Activated CD4-positive, alpha-beta T cell treated with anti-CD3 and anti-CD28 coated beads, Interleukin-2, Interleukin-6, amounts not matched to agents 100 ng/mL and 50 ng/mL, durations not matched to agents 16 hours and 8 hours (primary cell): ENCODE measurements at places on chromosomes 2 and 18.

DNA sequence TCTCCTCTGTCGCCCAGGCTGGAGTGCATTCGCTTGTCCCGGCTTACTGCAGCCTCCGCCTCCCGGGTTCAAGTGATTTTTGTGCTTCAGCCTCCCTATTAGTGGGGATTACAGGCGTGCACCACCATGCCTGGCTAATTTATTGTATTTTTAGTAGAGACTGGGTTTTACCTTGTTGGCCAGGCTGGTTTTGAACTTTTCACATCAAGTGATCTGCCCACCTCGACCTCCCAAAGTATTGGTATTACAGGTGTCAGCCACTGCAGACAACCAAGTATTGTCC is 1.1 kb downstream of the RPS27A start:
- DNase-seq: no peak

- DNase-seq: no peak
Measured at GRCh38 chr18:31553800-31554199, 37.9 kb upstream of the TTR start.

DNA sequence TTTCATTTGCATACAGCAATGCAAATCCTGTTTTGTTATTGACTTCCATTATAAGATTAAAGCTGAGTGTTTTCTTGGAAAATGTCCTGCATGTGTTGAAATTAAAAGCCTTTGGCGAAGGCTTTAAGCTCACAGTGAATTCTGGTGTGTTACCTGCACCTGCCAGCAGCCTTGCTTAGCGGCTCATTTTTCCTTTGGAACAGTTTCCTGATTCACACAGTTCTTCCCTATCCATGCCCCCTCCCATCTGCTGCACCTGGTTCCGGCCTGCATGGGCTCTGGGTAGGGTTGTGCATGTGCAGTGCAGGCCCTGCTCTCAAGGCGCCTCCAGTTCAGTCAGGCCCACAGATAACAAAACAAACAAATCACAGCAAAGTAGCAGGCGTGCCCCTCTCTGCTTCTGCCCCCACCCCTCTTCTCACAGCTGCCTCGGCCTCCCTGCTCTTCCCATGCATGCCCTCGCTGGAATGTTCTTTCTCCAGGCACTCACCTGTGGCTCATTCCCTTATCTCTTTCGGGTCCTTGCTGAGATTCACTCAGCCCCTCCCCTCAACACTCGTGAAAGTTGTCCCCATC is 15.8 kb downstream of the MTCL1 start:
- DNase-seq: no peak

GRCh38 chr2:118593257-118593656 is 254.2 kb downstream of the EN1 start:
- DNase-seq: no peak

DNA sequence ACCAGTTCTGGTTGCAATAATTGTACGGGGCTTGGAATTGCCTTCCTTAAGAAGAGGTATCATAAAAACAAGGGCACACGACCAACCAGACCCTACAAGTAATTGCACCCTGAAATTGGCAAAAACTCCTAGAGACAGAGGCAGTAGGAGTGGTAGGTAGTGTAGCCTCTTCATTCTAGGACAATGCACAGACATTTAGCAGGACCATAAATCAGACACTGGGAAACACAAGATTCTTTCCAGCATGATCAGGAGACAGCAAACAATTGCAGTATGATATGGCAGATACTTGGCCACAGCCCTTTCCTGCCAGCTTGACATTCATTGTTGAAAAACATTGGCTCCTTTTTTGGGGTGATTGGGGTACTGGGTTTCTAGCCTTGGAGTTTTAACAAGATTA is 186.6 kb upstream of the PIK3C3 start:
- no peak for DNase-seq

DNA sequence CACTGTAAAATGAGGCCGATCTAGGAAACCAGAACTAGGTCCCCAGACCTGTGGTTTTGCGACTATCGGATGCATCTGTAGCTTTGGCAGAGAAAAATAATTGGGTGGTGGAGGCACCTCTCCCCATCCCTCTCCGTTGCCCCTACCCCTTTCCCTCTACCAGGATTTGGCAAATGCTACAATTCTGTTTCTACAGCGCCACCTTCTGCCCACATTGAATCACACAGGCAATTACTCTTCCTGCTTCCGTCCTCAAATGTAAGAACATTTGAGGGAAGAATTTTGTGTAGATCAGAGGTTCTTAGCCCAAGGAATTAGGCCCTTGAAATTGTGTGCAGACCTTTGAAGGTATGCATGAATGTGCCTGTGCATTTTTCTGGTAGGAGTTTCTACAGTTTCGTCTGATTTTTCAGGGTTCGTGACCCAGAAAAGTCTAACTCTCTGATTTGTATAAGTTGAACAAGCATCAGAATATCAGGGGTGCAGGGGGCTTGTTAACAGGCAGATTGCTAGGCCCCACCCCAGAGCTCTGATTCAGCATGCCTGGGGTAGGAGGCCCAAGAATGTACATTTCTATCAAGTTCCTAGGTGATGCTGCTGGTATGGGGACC is 11.2 kb downstream of the ATP6V1B1 start:
- DNase-seq: peak; percentile 68

GRCh38 chr18:7604361-7604760 is 37.2 kb downstream of the PTPRM start:
- no peak for DNase-seq

GRCh38 chr2:29706171-29706720 is 215.1 kb downstream of the ALK start:
- DNase-seq: no peak

DNA sequence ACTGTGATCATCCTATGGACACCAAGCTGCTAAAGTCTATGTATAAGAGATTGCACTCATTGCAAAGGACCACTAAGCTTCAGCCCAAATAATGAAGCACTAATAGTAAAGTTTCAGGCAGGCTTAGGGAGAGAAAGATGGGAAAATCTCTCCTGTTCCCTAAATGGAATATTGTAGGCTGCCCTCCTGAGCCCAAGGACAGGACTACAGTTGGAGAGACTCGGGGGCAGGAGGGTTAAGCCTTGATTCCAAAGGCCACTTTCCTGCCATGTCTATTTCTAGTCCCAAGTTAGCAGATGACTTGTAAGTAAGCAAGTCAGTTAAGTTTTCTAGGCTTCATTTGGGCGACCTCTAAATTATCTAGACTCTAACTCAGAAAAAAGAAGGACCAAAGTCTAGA is 9.0 kb downstream of the TMEM247 start:
- no peak for DNase-seq

- DNase-seq: peak; percentile 86
Measured at GRCh38 chr18:13266218-13267100, 47.9 kb downstream of the LDLRAD4 start.

GRCh38 chr2:23436346-23437098 is 51.5 kb downstream of the KLHL29 start:
- DNase-seq: peak; percentile 44

DNA sequence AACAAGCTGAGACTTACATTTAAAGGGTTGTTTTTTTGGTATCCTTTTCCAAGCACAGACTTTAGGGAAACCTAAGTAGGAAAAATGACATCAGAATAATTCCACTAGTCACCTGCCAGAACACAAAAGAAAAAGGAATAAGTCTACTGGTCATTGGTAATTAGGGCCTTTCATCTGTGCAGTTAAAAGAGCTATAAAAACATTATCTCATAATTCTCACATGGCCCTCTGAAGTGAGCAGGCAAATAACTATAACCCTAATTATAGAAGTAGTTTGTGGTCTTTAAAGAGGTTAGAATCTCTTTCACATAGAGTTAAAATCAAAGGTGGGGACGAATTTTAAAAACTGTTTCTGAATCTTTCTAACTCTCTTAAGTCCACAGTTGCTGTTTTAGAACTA is 111.1 kb upstream of the B3GNT2 start:
- no peak for DNase-seq

DNA sequence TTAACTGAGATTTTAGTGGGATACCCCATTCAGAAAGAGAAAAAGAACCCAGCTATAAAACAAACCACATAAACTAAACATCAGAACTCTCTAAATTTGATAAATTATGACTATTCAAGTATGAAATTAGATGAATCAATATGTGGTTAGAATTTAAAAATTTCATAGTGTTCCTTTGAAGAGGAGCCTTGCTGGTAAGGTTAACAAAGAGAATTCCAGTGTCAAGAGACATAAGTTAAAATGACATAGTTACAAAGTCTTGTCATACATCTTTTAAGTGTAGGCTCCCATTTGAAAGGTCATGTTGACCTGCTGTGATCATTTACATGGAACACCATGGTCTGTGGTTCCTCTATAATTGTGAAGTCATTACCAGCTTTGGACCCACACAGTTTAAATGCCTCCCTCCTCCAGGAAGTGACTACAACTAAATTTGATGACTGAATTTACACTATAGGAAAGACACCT is 231.6 kb upstream of the ETAA1 start:
- no peak for DNase-seq

DNA sequence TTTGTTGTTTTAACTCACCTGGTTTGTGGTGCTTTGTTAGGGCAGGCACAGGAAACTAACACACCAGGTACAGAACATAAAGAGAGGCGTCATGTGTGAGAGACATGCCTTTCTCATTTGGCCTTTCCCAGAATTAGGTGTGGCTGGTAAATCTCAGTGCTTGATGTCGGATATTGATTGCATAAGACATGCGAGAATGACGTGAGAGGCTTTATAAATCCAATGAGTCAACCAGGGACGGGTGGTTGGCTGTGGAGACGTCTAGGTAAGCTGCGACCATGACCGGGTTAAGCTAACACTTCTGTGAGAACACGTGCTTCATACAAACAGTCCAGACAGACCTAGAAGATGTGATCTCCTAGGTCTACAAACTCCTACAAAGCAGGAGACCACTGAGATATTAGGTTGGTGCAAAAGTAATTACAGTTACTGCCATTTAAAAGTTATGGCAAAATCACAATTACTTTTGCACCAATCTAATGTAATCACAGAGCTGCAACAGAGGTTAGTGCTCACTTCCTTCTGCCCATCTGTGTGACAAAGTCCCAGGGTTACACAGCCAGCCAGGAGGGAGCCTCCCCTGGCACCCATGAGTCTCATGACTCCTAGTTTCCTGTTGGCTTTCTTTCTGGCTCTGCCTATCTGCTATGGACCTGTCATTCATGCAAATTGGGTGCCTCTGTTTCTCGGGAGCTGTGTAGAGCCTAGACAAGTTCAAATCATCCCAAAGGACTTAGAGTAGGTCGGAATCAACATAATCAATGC is 98.9 kb upstream of the ATP8B1 start:
- DNase-seq: no peak

GRCh38 chr2:18803141-18803939 is 214.0 kb upstream of the NT5C1B start:
- DNase-seq: no peak

DNA sequence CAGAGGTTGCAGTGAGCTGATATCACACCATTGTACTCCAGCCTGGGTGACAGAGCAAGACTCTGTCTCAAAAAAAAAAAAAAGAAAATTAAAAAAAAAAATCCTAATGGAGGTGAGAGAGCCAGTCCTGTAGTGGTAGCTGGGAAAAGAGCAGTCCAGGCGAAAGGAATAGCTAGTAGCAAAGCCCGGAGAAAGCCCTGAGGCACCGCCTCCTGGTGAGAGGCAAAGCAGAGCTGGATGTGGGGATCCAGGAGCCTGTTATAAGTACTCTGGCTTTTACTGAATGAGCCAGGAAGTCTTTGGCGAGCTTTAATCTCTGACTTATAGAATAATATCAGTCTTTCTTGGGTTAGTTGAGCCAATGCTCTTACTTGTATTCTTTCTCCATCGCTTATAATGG is 6.6 kb upstream of the KLHL23 start:
- no peak for DNase-seq

GRCh38 chr2:42859006-42859552 is 66.7 kb upstream of the HAAO start:
- DNase-seq: peak; percentile 82

DNA sequence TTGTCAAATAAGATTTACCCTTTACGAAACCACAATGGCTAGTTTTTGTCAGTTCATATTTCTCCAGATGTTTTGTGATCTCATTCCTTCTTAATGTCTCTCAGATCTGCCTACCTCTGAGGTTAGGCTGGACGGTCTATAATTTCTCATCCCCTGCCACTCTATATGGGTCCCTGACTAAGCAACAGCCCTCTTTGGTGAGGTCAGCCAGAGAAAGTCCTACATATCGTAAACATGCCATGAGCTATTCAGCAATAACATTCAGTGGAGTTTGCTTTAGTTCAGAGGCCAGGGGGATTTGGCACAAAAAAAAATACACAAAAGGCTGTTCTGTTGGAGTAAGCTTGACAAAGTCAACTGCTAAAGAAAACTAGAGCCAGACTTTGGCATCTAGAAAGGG is 192.1 kb upstream of the NCKAP5 start:
- DNase-seq: no peak

GRCh38 chr2:160612266-160612856 is 118.8 kb upstream of the RBMS1 start:
- DNase-seq: no peak

DNA sequence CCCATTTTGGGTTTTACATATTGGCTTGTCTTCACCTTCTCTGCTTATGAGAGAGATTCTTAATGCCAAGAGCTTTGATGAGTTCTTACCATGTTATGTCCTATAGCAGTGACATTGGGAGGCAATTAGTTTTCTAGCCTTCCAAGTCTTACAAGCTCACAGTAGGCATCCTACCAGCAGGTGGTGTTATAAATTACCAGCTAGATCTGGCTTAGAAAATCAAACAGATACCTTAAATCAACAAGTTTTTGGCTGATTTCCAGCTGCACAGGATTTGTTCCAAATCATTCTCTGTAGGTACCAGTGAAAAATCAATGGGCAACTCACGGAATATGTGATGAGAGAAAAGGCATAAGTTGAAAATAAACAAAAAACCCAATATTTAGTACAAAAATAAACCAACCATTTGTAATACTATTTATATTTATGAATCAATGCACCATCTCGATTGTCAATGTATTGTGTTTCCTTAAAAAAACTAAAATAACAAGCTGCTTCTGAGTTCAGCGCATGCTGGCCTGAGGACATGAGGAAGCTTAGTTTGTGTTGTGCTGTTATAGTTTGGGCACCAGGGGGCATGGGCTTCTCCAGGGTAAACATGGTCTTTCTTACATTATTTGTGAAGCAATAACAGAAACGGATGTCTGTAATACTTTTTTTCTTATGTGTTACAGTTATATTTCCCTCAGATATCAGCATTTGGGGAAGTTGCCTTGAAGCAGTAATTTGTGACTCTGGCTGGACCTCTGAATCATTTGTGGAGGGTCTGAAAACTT is 34.1 kb upstream of the NXPH2 start:
- DNase-seq: no peak
